Cardiac muscle cell (in vitro differentiated cells and primary cell): ENCODE measurements at places on chromosomes 1 and 21.
A peak's percentile ranks its signal among the peaks of the same experiment; 100 is the strongest.

- no peak for DNase-seq
Observed at GRCh38 chr1:188261849-188262248, 1433.1 kb downstream of the PLA2G4A start.

DNA sequence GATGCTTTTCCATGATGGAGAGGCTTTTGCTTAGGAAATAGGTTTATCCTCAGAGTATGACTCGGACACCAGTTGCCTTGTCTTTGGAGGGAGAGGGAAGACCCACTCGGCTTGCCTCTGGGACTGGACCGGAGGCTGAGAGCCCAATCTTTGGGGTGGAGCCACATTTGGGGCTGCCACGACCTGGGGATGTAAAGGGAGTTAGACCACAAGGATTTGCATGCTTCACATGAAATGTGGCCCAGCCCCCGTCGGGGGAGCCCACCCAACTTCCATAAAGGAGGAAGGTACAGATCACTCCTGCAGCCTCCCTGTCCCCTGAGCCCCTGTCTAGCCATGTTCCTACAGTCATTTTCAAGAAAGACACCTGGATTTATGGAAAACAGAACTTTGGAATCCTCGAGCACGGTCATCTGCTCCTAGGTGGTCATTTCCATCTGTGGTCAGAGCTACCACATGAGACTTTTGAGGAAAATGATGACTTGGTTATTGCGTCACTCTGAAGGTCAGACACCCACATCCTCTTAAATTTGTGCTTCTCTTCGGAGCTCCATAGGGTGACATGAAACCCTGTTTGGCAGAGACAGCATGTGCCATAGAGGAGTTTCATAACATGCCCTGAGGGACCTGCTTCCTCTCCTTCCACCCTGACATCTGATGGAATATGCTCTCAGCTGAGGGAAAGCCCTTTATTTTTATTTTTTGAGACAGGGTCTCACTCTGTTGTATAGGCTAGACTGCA lies 99.4 kb upstream of the SLC45A1 start:
- no peak for DNase-seq

- DNase-seq: peak; percentile 30
Observed at GRCh38 chr1:240946926-240947325, 335.0 kb upstream of the GREM2 start.

DNA sequence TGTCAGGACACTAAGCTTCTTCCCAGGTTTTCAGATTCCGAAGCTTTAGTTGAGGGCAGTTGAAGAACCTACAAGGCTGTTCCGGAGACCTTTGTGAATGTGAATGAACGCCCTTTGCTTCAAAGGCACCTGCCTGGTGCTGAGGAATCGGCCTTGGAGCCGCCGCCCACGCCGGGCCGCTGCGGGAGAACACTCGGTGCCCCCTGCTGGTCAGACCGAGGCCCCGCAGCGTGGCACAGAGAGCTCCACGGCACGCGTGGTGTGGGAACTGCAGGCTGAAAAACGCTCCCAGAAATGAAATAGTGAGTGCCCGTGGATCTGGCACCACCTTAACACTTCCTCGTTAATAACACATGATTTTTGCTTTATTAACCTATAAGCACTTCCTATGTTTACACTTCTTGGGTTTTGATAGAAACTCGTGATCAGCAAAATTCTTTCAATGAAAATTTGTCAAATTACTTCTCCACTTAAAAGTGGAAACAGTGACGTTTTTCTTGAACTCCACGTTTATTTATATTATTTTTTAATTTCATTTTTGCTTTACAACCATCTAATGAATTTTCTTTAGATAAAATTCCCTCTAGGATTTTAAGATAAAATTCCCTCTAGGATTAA lies 460.6 kb downstream of the DSCAM start:
- DNase-seq: peak; percentile 2

DNA sequence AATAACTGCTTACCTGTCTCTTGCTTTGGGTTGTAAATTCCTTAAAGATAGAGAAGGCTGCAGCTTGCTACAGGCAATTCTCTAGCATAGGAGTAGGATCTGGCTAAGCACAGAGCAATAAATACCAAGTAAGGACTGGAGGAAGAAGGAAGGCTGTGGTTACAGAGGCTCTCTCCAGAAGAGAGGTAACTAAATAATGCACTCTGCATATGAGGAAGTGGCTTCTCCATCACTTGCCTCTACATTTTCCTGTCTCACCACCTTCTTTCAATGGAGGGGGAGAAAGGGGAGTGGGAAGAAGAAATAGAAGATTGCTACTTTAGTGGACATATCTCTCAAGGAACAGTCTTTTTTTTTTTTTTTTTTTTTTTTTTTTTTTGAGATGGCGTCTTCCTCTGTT lies 60.9 kb upstream of the LAX1 start:
- no peak for DNase-seq

- DNase-seq: no peak
Observed at GRCh38 chr1:203217668-203218067, 11.8 kb downstream of the CHIT1 start.

GRCh38 chr1:43052786-43053439 lies 94.2 kb upstream of the SLC2A1 start:
- DNase-seq: no peak

GRCh38 chr21:35603494-35603893 lies 456.8 kb downstream of the SETD4 start:
- no peak for DNase-seq

GRCh38 chr1:230429067-230429735 lies 3.1 kb upstream of the PGBD5 start:
- DNase-seq: no peak

DNA sequence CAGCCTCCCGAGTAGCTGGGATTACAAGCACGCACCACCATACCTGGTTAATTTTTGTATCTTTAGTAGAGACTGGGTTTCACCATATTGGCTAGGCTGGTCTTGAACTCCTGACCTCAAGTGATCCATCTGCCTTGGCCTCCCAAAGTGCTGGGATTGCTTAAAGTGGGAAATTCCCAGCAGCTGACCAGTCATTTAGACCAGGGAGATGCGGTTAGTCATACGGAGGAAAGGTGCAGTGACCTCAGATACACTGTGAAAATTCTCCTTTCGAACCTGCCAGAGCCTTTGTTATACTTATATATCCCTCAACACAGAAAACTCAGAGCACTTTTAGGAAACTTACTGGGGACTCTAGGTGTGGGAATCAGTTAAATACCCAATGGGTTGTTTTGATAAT lies 39.6 kb downstream of the MAP10 start:
- DNase-seq: peak; percentile 27

- no peak for DNase-seq
Observed at GRCh38 chr1:212958175-212958574, 7.8 kb downstream of the VASH2 start.

GRCh38 chr21:45830221-45830640 lies 151.3 kb upstream of the COL6A1 start:
- no peak for DNase-seq

- DNase-seq: no peak
Observed at GRCh38 chr1:1116701-1117468, 996 bp upstream of the C1orf159 start.

DNA sequence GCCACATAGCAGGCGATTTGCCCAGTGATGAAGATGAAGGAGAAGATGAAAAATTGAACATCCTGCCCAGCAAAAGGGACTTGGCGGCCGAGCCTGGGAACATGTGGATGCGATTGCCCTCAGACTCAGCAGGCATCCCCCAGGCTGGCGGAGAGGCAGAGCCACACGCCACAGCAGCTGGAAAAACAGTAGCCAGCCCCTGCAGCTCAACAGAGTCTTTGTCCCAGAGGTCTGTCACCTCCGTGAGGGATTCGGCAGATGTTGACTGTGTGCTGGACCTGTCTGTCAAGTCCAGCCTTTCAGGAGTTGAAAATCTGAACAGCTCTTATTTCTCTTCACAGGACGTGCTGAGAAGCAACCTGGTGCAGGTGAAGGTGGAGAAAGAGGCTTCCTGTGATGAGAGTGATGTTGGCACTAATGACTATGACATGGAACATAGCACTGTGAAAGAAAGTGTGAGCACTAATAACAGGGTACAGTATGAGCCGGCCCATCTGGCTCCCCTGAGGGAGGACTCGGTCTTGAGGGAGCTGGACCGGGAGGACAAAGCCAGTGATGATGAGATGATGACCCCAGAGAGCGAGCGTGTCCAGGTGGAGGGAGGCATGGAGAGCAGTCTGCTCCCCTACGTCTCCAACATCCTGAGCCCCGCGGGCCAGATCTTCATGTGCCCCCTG lies 3.3 kb downstream of the ZBTB18 start:
- DNase-seq: no peak

GRCh38 chr1:23718482-23718881 lies 24.8 kb upstream of the ELOA start:
- peak; percentile 43 for DNase-seq

DNA sequence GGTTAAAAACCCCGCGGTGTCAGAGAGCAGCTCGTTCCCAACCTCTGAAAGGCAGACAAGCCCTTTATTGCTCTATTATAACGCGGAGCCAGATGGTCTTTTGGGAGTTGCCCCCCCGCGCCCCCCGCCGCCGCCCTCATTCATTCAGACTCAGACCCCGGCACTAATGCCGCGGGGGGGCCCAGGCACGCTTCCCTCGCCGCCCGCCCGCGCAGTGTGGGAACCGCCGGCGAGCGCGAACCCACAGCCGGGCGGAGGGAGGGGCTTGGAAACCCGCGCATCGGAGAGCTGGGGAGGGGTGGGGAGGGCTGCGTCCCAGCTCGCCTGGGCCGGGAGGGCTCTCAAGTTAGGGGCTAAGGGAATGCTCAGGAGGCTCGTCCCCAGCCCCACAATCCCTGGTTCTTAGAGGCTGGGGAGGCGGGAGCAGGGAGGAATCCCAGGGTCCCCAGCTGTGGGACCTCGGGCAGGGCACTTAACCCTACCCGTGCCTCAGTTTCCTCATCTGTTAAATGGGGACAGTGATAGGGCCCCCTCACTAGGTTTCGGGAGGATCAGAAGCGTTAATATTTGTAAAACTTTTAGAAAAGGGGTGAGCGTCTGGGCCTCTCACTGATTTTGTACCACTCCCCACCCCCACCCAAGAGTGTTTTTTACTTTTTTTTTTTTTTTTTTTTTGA lies 10.9 kb upstream of the HES5 start:
- DNase-seq: peak; percentile 27

DNA sequence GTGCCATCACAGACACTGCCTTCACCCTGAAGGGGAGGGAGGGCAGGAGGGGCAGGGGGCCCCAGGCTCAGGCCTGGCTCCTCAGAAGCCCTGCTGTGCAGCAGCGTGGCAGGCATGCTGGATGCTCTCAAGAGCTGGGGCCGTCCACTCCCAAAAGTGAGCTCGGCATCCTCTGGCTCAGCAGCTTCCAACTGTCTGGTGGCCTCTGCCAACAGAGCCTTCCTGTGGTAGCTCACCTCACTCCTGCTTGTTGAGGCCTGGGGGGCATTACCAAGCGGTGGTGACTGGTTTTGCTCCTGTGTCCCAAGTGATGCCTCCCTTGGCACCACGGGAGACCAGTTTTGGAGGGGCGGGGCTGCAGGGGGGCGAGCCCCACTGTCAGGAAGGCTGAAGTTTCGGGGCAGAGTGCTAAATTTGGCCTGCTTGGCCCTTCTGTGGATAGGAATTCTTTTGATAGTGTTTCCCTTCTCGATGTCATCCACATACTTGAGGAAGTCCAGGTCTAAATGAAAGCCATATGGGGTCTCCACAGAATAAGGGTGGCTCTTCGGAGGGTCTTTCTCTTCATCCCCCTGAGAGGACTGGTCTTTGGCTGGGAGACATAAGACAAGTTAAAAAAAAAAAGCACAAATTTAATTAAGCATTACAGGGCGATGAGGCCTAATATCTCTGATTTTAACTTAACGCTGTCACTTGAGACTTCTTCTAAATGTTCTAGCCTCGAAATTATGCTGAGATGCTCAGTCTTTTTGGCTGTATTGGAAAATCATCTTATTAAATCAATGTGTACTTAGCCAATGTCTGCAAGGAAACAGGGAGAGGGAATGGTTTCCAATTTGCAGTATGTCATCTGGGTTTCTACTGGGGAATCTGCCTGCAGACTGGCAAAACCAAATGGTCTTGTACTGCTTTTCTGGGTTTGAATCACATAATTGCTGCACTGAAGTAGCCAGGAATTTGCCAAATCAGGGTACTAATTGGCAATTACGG lies 44.4 kb downstream of the KANK4 start:
- DNase-seq: no peak

DNA sequence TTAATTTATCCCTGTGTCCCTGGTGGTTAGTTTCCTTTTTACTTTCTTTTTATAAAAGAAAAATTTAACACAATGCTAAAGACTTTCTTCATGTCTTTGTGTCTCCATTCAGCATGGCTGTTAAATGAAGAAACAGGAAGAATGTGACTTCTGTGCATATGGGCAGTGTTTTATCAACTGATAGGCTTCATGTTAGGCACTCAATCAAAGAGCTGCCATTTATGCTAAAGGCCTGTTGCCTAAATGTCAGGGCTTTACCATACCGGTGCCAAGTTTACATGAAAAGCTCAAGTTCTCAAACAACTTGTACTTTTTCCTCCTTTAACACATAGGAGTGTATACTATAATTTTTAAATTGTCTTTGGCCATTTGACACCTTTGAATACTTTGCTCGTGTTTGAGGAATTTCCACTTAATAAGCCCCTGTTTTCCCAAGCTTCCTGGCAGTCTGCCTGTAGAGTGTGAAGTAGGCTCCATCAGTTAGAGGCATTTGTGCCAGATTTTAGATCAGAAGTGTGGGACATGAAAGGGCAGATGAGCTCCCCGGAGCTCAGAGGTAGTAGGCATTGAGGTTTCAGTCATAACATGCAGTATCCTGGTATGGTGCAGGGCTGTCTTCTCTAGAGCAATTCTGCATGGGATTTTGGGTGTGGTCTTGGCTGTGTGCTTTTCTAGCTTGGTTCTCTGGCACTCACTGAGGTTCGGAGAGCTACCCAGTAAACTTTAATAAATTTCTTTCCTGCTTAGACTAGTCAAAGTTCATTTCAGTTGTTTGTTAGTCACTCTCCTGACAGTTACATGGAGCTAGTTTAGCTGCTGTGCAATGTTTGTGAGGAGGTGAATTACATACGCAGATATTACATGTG lies 119.0 kb downstream of the LEPR start:
- no peak for DNase-seq

DNA sequence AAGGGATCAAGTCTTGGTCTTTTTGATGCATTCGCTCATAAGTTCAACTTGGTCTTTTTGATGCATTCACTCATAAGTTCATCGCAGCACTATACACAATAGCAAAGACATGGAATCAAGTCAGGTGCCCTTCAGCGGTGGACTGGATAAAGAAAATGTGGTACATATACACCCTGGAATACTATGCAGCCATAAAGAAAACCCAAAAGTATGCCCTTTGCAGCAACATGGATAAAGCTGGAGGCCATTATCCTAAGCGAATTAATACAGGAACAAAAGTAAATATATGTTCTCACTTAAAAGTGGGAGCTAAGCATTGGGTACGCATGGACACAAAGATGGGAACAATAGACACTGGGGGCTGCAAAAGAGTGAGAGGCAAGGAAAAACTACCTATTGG lies 29.8 kb upstream of the FOXE3 start:
- no peak for DNase-seq

DNA sequence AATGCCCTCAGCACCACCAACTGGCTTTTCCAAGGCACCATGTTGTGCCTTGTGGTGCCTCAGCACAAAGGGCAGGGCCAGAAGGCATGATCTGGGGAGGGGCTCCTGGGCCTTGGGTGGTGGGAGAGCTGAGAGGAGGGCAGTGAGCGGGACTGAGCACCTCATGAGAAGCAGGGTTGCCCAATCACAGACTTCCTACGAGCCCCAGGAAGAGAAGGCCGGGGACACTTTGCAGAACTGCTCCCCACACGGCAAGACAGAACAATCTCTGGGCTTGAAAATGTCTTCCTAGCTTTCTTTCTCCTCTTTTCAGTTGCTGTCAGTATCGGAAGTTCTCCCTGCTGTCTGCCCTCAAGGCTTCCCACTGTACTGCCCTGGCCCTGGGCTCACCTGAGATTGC lies 6.8 kb downstream of the KCNJ10 start:
- no peak for DNase-seq
